ENCODE measurements at places on chromosomes 7 and 10.

DNA sequence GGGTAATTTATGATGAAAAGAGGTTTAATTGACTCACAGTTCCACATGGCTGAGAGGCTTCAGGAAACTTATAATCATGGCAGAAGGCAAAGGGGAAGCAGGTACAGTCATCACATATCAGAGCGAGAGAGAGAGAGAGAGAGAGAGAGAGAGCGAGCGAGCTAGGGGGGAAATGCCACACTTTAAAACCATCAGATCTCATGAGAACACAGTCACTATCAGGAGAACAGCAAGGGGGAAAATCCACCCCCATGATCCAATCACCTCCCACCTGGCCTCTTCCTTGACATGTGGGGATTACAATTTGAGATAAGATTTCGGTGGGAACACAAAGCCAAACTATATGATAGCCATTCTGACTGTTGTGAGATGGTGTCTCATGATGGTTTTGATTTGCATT lies 576.3 kb downstream of the GFRA1 start:
- no peak for DNase-seq

DNA sequence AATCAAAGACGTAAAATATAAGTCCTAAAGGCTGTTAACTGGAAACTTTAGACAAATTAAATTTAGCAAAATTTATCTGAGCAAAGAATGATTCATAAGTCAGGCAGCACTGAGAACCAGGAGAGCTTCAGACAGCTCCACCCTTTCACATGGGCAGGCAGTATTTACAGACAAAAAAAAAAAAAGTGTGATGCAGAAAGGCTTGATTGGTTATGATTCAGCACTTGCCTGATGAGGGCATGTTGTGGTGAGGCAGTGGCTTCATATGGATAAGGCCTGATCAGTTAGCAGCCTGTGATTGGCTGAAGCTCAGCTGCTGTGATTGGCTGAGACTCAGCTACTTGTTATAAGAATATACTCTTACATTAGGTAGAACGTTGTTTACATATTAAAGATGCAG lies 495.4 kb upstream of the POM121L12 start:
- DNase-seq = no peak

GRCh38 chr7:110027385-110027784 lies 1063.5 kb upstream of the LRRN3 start:
- DNase-seq = no peak

- DNase-seq = no peak
Observed at GRCh38 chr7:30648744-30649540, 33.3 kb downstream of the CRHR2 start.

- no peak for DNase-seq
Observed at GRCh38 chr7:77226357-77226839, 26.8 kb upstream of the FGL2 start.

DNA sequence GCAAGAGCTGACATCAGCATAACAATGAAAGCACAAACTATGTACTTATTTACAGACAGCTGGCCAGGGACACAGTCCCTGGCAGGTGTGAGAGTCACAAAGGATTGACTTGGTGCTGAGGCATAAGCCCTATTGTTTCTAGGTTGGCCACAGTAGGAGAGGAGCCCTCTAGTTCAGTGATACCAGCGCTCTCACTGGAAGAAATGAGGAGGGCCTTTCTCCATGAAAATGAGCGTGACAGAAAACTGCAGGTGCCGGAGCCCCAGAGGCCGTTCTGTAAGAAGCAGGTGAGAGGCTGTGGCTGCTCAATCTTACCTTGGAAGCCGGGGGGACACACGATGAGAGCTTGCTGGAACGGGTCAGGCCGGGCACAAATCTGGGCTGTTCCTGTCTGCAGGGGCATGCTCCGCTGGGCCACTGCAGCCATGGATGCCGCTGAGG lies 90.5 kb downstream of the CLEC2L start:
- no peak for DNase-seq

- no peak for DNase-seq
Observed at GRCh38 chr10:86632009-86632800, 22.1 kb upstream of the OPN4 start.

DNA sequence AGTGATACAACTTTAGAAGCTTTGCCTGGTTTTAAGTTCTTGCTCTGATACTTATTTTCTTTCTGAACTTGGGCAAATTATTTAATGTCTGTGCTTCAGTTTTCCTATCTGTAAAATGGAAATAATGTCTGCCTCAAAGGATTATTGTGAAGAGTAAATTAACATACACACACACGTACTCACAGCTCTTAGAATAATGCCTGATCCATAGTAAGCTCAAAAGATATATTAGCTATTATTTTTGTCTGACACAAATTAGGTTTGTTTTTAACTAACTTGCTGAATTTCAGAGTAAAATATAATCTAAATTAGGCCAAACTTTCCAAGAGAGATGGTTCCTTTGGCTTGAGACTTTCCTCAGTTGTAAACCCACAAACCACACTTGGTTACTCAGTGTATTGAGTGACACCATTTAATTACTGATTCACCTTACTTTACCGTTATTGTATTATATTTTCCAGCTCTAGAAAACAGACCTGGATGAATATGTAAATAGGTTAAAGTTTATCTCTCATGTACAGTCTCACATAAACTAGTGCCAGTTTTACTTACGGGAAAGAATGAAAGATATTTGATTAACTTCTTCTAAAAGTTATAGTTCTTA lies 50.4 kb downstream of the VTI1A start:
- no peak for DNase-seq

GRCh38 chr10:490256-490655 lies 199.2 kb downstream of the DIP2C start:
- no peak for DNase-seq

GRCh38 chr10:31011665-31012022 lies 20.0 kb downstream of the ZNF438 start:
- DNase-seq = no peak

- DNase-seq = no peak
Observed at GRCh38 chr7:68433462-68434070, 1164.7 kb upstream of the AUTS2 start.

DNA sequence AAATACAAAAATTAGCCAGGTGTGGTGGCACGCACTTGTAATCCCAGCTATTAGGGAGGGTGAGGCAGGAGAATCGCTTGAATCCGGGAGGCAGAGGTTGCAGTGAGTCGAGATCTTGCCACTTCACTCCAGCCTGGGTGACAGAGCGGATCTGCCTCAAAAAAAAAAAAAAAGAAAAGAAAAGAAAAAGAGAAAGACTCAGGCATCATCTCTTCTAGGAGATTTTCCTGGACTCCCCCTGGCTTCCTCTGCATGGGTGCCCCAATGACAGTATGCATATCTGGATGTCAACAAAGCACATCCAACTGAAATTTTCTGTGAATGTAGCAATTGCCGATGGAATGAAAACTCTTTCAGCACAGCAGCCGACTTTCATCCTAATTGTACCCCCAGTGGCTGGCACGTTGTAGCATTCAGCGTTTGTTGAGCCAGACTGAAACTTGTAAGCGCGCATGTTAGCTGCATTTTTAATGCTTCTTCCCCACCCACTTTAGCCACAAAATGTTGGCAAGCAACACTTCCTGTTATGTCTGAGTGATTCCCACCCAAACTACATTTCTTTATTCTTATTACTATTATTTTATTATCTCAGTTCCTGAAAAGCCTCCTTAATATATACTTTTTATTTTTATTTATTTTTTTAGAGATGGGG lies 70.2 kb downstream of the PRTFDC1 start:
- DNase-seq = no peak

DNA sequence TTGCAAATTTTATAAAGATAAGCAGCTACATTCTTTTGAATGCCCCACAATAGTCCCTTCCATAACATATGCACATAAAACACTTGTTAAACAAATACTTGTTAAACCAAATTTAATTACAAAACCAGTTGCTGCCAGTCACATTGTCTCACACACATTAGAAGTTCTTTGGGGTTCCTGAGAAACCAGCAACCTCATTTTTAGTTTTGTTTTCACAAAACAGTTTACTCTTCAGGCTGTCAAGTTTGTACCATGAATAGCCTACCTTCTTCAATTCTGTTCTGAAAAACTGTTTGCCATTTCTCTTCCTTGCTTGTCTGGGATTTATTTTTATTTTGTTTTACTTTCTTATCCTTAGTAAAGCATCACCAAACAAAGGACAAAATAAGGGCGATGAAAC lies 176.5 kb upstream of the PHF14 start:
- no peak for DNase-seq

DNA sequence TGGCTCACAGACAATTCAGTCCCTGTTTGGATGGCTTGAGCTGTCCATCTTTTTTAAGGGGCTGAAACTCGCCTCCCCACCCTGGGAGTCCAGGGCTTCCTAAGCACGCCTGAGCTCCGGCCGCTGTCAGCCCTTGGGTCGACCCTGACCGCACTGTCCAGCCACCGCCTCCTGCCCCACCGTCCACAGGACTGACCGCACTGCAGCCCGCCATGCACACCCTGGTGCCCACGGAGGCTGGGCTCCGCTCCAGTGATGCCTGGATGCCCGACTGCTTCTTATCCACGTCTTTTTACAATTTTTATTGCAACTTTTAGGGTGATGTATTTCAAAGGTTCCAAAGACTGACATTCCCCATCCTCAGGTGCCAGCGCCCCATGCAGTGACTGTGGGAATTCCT lies 39.4 kb upstream of the FOXL3 start:
- DNase-seq = no peak

DNA sequence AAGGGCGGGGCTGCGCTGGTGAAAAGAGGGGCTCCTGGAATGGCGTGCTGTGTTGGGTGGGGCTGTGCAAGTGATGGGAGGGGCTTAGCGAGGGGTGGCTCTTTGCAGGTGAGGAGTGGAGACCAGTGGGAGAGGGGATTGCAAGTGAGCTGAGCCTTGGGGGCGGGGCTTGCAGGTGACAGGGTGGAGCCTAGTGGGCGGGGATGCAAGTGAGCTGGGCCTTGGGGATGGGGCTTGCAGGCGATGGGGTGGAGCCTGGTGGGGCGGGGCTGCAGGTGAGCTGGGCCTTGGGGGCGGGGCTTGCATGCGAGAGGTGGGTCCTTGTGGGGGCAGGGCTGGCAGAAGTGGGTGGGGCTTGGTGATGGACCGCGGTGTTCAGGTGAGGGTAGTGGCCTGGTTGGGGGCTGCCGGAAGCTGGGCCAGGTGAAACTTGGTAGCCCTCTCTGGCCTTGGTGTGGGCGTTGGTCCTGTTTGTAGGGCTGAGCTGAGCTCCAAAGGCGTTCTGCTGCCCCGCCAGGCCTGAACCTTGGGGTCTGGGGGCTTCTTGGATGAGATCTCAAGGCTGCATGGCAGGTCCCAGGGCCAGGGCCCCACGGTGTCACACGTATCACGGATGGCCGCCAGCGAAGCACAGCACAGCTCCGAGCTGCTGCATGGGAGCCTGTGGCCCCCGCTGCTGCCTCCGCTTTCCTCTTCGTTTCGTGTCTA lies 743 bp upstream of the PITRM1 start:
- DNase-seq = peak; percentile 93

DNA sequence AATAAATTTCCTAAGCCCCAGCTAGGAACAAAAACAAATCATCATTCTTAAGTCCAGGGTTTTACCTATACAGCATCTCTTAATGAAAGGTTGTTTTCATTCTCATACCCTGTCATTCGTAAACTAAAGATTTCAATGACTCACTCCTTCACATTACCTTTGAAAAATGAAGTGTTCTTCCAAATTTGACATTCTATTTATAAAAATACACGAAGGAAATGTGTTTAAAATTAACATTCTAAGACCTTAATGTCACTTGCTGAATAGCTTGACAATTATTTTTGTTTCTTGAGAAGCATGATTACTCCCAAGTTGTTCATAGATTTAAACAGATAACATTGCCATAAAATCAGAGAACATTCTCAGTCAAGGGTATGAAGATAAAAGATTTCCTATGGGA lies 1188.3 kb upstream of the SORCS1 start:
- no peak for DNase-seq

- DNase-seq = no peak
Observed at GRCh38 chr7:17183630-17184328, 114.7 kb upstream of the AHR start.

GRCh38 chr10:6203331-6204062 lies 765 bp downstream of the PFKFB3 start:
- DNase-seq = no peak

DNA sequence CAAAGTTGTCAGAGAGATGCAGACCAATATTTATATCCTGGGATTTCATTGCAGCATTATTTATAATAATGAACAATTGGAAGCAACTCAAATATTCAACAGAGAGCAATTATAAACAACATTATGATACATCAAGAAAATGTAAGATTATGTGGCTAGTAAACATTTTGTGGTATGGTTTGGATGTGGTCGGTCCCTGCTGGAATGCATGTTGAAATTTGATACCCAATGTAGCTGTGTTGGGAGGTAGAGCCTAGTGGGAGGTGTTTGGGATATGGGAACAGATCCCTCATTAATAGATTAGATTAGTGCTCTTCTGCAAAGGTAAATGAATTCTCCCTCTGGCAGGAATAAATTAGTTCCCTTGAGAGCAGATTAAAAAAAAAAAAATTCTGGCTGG lies 350.9 kb downstream of the ANKRD30A start:
- DNase-seq = no peak

DNA sequence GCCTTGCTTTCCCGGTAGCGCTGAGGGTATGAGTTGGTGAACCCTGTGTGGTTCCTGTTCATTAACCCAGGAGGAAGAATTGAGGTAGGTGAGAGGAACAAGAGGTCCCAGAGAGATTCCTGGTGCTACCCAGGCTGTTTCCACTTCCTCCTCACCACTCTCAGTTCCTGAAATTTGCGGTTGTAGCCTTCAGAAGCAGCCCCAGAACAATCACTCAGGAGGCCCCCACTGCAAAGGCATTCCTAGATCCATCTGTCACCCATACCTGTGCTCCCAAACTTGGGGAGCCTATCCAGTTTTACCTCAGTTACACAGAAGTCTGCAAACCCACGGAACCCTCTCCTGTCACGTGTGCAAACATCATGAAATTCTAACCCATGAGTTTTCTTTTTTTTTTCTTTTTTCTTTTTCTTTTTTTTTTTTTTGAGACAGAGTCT lies 9.0 kb upstream of the PIP4K2A start:
- DNase-seq = no peak

- no peak for DNase-seq
Observed at GRCh38 chr7:105805447-105806019, 70.9 kb downstream of the ATXN7L1 start.

GRCh38 chr10:4477664-4478063 lies 348.3 kb upstream of the AKR1E2 start:
- DNase-seq = no peak

DNA sequence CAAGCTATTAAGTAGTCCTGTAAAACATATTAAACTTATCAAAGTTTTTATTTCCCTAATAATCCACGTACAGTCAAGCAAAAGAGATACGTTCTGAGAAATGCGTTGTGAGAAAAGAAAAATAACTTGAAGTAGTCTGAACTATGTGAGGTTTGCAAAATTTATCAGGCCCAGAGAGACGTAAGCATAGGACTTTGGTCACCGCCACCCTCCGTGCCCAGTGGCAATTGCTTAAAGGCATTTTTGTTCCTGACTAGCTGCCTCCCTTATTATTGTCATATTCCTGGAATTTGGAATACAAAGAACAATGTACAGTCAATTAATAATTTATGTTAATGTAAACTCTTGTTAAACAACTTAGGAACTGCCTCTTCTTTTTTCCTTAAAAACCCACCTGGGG lies 22.8 kb downstream of the HIBADH start:
- DNase-seq = no peak

- no peak for DNase-seq
Observed at GRCh38 chr10:33381451-33382215, 47.2 kb upstream of the NRP1 start.

GRCh38 chr10:86254526-86255174 lies 111.9 kb downstream of the GRID1 start:
- peak; percentile 70 for DNase-seq

GRCh38 chr7:69276011-69276729 lies 322.1 kb upstream of the AUTS2 start:
- DNase-seq = no peak

Data from HCT116 (cell line).